ENCODE measurements at places on chromosomes 16 and 17. TPM values are rescaled to one million over a fixed set of nuclear protein-coding genes. Genes with fewer than 3 reads are reported as not detected.

MMP15 gene
- 0.06 TPM for polyA plus RNA-seq

IGSF6 gene
- 0.28 TPM for polyA plus RNA-seq

RGS11 gene
- not detected for polyA plus RNA-seq

SRL gene
- polyA plus RNA-seq, result not detected

CNGB1 gene
- not detected for polyA plus RNA-seq

EPX gene
- polyA plus RNA-seq, result not detected

PHF23 gene
- polyA plus RNA-seq, result 18.1 TPM

ANKRD40CL gene
- polyA plus RNA-seq, result not detected

CIITA gene
- polyA plus RNA-seq, result 0.30 TPM

SEC14L5 gene
- not detected for polyA plus RNA-seq

ARL5C gene
- not detected for polyA plus RNA-seq

DYNLRB2 gene
- 2.3 TPM for polyA plus RNA-seq

CA5A gene
- not detected for polyA plus RNA-seq

OR1A1 gene
- polyA plus RNA-seq, result not detected

MYH8 gene
- not detected for polyA plus RNA-seq

ACAP1 gene
- polyA plus RNA-seq, result 283 TPM

PRSS21 gene
- 1.5 TPM for polyA plus RNA-seq

PITPNM3 gene
- not detected for polyA plus RNA-seq

PPP1R27 gene
- polyA plus RNA-seq, result not detected

KRTAP9-2 gene
- not detected for polyA plus RNA-seq

NPIPA2 gene
- not detected for polyA plus RNA-seq

ITGB4 gene
- 1.4 TPM for polyA plus RNA-seq

KLHL10 gene
- polyA plus RNA-seq, result not detected

TBC1D3G gene
- polyA plus RNA-seq, result not detected

PRSS33 gene
- polyA plus RNA-seq, result not detected

C16orf54 gene
- 29.2 TPM for polyA plus RNA-seq

COX11 gene
- 68.6 TPM for polyA plus RNA-seq

OR1F1 gene
- polyA plus RNA-seq, result not detected

SLC16A13 gene
- 0.93 TPM for polyA plus RNA-seq

SLC52A1 gene
- polyA plus RNA-seq, result not detected

FAM171A2 gene
- 0.33 TPM for polyA plus RNA-seq

TMEM106A gene
- polyA plus RNA-seq, result 4.2 TPM

SYT17 gene
- polyA plus RNA-seq, result not detected

VAT1L gene
- polyA plus RNA-seq, result not detected

YBX2 gene
- not detected for polyA plus RNA-seq

UBB gene
- 2,753 TPM for polyA plus RNA-seq

Data from naive thymus-derived CD8-positive, alpha-beta T cell (primary cell).